ENCODE measurements at places on chromosomes 5 and 9.
A peak's percentile ranks its signal among the peaks of the same experiment; 100 is the strongest.

DNA sequence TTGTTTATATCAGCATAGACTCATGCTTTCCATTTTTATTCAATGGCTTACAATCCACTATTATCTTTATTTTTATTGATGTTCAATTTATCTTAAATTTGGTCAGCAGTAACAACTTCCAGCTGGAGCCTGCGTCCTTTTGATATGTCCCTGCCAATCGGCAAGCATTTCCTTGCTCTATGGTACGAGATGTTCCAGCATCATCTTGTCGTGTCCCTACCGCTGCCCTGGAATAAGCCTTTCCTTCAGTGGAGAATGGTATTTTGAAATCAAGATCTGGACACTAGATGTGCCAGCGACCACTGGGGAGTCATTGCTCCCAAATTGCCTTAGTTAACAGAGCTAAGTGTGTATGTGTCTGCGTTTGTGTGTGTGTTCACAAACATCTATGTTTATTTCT lies 151.6 kb upstream of the RGMB start:
- DNase-seq = no peak

- DNase-seq = no peak
Observed at GRCh38 chr9:97753975-97754374, 56.8 kb upstream of the XPA start.

GRCh38 chr9:130780865-130781504 lies 54.1 kb upstream of the ABL1 start:
- no peak for DNase-seq

GRCh38 chr9:115439641-115440040 lies 321.7 kb upstream of the TNC start:
- DNase-seq = no peak

GRCh38 chr5:80698369-80698768 lies 43.6 kb upstream of the DHFR start:
- DNase-seq = no peak

DNA sequence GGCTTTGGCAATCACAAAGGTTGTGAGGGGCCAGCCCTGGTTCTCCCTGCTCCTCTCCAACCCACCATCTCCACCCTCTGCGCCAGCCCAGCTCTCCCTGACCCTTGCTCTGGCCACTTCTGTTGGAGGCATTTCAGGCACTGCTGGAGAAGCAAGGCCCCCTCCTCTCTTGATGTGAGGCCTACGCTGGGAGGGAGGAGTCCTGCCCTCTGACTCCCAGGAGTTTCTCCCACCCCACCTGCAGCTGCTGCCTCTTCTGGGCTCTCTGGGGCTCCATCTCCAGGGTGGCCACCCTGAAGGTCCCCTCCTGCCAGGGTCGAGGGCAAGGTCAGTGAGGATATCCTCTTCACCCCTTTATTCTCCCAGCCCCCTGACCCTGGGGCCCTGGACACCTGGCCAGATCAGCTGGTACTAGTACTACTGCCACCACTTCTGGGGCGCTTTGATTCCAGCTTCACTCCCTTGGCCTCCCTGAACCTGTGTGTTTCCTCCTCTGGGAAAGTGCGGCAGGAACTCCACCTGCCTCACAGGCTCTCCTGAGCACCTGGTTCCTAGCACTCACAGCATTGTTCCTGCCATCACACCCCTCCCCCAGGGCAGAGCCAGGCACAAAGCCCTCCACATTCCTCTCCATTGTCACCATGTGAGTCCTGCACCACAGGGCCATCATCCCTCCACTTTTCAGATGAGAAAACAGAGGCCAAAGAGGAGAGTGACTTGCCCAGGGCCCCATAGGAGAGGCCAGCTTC lies 23.8 kb upstream of the TDRD7 start:
- no peak for DNase-seq

DNA sequence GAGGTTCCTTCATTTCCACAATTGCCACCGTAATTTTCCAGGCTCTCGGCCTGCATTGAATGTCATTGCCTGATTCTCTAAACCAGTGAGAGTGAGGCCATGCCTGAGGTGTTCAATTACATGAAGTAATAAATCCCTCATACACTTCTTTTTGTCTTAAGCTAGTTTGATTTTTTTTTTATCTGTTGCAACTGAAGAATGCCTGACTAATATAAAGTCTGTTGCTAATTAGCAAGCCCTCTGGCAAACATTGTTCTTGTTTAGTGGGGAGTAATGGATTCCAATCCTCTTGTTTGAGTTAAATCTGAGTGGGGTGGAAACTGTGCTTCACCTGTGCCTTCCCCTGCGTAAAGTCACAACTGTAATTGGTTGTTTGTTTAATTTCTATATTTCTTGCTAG lies 338.1 kb upstream of the ATP10B start:
- no peak for DNase-seq

GRCh38 chr9:135971892-135972291 lies 10.7 kb upstream of the UBAC1 start:
- DNase-seq = peak; percentile 60

DNA sequence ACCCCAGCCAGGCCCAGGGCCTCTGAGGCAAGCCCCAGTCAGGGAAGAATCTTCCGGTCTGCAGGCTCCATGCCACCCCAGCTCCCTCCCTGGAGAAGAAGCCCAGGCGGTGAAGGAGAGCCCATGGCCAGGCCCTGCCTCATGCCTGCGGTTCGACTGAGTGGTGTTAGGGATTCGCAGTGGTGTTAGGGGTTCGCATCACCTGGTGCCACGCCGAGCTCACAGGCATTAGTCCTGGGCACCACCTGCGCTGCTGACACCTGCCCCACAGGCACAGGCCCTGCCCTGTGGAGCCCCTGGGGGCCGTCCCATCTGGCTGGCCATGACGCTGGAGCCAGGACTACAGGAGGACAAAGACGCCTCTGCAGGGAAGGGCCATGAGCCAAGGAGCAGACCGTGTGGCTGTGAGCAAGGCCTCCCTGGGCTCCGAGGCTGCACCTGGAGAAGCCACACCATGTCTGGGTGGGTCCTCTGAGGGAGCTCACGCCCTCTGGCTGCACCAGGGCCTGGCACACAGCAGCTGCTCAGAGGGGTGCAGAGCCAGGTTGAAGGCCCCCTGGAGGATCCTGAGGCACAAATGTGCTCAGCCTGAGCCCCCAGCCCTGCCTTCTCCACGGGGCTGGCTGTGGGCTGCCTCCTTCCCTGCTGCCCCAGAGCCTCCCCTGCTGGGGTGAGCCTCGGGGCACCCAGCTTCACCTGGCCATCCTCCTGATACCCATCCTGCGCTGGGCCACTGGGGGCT lies 27.6 kb upstream of the RNF130 start:
- no peak for DNase-seq

DNA sequence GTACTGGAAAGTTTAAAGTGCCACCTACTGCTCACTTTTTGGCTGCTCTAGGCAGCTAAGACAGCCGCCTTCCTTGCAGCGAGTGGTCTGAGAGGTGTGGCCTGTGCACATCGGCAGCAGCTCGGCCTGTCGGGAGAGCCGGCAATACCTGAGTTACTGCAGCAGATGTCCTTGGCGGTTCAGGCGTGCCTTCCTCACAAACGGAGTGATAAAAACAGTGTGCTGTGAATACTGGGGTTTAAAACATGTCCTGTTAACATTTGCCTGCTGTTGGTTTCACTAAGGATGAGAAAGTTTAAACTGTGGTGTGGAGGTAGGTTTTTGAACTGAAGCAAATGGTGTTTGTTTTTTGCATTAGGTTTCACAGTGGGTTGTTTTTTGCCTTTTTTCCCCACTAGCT lies 12.9 kb downstream of the TRAF2 start:
- DNase-seq = no peak

DNA sequence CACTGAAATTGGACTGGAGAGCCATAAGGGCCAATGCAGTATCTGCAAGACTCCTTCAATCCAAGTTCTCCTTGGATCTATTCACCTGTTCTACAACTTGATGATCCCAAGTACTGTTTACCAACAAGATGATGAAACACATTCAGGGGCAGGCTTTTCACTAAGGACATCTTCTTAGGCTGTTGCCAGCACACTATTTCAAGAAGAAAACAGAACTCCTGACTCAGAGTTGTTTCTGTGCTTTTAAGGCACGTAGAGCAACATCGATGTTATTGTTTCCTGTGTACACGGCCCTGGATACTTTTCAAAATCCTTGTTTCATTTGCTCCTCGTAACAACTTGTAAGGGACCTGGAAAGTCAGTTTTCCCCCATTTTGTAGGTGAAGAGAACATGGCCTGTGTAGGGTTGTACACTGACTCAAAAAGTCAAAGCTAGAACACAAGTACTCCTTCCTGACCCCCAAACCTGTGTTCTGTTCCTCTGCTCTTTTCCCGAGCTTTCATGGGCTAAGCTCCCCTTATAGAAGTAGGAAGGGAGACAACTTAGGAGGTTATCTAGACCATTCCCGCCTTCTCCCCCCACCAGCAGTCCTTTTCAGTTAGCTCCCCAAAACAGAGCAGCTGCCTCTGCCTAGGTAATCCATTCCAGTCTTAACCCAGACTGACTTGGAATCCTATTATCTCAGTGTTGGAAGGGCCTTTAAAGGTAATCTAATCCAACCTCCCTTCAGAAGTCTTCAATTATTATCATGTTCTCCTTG lies 5.2 kb upstream of the MGAT1 start:
- DNase-seq = no peak

DNA sequence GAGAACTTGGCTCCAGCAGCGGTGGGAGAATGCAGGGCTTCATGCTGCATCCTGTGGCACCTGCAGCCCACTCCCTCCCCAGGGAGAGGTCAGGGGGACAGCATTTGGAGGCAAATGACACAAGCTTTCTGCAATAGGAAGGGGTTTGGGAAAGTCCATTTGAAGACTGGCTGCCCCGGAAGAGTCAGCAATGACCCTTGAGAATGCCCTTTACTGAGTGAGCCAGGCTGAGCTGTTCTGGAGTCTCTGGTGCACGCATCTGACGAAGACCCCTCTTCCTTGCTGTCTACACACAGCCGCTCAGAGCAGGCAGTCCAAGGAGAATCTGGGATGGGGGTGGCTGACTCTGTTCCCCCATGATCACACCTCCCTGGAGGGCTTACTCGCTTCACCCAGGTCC lies 5.5 kb upstream of the NXNL2 start:
- no peak for DNase-seq

GRCh38 chr5:149162401-149163084 lies 21.2 kb downstream of the ABLIM3 start:
- no peak for DNase-seq

GRCh38 chr9:22217254-22217653 lies 208.1 kb upstream of the CDKN2B start:
- DNase-seq = no peak

DNA sequence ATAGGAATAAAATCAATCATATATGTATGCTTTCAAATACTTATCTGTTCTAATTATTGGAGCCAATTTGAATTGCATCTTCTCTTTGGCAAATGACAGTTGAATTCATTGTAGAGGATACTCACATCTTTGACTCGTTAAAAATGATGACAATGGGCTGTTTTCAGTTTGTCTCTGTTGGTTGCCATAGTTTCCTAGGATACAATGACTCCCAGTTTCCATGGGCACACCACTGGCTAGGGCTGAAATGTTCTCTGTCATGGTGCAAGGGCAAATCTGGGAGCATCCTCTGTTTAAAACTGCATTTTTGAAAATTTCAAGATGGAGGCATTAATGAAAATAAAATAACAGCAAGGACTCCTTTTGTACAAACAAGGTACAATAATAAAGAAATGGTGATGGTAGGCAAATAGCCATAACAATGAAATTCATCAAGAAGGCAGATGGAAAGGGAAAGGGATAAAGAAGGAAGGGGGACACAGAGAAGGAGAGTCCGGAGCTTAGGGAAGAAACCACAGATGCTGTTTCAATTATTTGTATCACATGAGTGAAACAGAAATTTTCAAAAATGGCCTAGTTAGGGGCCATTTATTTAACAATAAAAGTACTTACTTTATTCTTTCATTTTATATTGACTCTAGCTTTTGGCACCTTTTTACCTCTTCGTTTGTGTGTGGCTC lies 378.8 kb upstream of the SEMA6A start:
- no peak for DNase-seq

GRCh38 chr9:100486479-100487176 lies 13.7 kb downstream of the TMEFF1 start:
- no peak for DNase-seq

DNA sequence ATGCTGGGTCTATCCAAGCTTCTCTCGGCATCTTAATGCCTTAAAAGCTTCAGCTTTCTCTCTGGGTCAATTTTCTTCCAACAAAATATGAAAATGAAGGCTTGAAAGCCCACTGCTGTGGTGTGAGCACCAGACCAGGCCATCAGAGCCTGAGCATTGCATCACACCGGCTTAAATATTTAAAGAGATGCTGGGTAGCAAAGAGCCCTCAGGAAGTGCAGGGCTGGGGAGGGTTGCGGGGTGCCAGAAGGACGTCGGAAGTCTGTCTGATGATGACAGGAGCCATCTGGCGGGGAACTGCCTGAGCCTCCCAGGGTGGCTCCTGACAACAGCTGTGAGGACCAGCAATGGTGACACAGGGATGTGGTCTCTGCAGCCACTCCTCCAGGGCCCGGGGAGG lies 185.5 kb downstream of the OLFM1 start:
- no peak for DNase-seq

GRCh38 chr9:31573561-31573960 lies 810.9 kb upstream of the ACO1 start:
- DNase-seq = no peak

GRCh38 chr5:65577141-65577540 lies 14.0 kb downstream of the PPWD1 start:
- DNase-seq = no peak

- no peak for DNase-seq
Observed at GRCh38 chr5:16034319-16035001, 145.1 kb downstream of the MARCHF11 start.

DNA sequence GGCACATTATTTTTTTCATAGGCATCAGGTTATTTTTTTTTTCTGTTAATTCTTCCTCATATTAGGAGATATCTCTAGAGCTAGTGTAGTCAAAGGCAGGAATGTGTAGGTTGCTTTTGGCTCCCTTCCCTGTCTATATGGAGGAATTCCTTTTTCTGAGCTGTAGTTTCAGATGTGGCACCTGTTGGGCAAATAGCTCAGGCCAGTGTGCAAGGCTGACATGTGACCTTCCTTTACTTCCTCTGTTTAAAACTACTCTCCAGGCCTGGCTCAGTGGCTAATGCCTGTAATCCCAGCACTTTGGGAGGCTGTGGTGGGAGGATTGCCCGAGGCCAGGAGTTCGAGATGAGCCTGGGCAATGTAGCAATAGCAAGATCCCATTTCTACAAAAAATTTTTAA lies 40.5 kb upstream of the KIAA1958 start:
- no peak for DNase-seq

- DNase-seq = no peak
Observed at GRCh38 chr5:1831257-1831656, 30.1 kb downstream of the NDUFS6 start.

DNA sequence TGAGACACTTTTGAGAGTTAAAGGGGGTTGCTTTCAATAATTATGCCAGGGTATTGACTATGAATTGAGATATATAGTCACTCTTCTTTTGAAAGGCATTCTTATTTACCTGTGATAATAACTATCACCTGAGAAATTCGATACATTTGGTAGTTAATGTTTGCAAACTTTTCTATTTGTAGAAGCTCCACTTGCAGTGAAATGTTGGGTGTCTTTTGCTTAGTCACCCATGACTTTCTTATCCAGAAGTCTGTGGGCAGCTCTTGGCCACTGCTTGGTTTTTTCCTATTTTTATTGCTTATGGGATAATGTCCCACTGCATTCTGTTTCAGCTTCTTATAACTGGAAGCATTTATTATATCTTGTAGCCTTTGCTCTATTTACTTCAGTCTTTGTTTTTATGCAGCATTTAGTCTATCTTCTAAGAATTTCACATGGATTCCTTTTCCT lies 3.9 kb downstream of the MACIR start:
- no peak for DNase-seq

- no peak for DNase-seq
Observed at GRCh38 chr5:153998010-153998409, 40.7 kb downstream of the FAM114A2 start.

GRCh38 chr9:90124961-90125360 lies 517.7 kb downstream of the DIRAS2 start:
- no peak for DNase-seq
